ENCODE measurements at places on chromosomes 6 and 20.

- DNase-seq: no peak
Measured at GRCh38 chr6:139336488-139336887, 38.0 kb downstream of the CITED2 start.

- DNase-seq: no peak
Measured at GRCh38 chr20:45336530-45337366, 11.5 kb downstream of the SDC4 start.

GRCh38 chr20:62668441-62669027 is 26.2 kb downstream of the SLCO4A1 start:
- no peak for DNase-seq

DNA sequence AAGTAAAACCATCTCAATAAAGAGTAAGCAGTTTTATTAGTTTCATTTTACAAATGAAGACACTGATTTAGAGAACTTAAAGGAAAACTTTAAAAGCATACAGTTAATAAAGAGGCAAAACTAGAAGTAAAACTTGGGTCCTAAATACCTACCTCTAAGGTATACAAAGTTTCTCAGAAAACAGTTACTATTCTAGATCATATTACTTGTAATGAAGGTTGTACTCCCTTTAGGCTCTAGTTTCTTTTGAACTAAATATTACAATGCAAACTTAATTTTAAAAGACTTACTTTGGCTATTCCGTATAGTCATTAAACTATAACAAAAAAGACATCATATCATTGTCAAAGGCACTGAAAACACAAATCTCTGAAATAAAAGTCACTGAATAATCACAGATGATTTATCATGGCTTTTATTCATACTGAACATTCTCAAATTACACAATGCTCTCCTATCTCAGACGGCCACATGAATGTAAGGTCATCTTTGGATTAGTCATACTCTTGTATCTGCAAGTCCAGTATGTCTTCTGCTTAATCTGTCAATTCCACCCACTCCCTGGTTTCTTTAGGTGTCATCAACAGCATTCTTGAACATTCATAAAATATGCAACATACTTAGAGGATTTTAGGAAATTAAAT is 361.6 kb upstream of the RUNX2 start:
- DNase-seq: no peak

GRCh38 chr20:60262967-60263603 is 304.9 kb downstream of the CDH26 start:
- DNase-seq: peak; percentile 28

DNA sequence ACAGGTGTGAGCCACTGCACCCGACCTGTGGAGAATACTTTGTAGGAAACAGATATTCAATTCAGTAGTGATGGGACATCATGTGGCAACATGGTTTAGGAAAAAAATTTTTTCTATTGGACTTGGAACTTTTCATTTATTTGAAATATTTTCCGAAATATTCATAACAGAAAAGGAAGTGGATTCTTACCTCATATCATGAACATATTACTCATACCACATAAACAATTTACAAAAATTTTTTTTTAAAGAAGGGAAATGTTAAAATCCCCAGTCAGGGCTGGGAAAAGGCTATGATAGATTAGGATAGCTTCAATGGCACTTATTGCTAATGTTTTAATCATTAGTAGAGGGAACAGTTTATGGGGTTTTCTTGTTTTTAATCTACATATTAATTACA is 6.8 kb upstream of the ALDH8A1 start:
- no peak for DNase-seq

DNA sequence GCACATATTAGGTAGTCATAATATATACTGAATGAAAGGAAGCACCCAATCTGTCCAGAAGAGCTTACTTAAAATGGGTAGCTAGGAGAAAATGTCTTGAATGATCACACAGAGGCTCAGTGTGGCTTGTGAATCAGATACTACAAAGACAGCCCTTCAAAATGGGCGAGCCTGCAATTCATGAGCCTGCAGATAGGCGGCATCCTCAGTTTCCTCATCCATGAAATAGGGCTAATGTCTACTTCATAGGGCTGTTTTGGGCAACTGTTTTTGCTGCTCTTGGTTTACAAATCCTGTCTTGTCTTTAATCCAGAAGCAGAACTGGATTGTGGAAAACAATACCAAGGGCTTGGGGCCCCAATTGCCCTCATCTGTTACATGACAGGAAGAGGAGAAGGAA is 129.3 kb upstream of the KCNK16 start:
- DNase-seq: no peak

DNA sequence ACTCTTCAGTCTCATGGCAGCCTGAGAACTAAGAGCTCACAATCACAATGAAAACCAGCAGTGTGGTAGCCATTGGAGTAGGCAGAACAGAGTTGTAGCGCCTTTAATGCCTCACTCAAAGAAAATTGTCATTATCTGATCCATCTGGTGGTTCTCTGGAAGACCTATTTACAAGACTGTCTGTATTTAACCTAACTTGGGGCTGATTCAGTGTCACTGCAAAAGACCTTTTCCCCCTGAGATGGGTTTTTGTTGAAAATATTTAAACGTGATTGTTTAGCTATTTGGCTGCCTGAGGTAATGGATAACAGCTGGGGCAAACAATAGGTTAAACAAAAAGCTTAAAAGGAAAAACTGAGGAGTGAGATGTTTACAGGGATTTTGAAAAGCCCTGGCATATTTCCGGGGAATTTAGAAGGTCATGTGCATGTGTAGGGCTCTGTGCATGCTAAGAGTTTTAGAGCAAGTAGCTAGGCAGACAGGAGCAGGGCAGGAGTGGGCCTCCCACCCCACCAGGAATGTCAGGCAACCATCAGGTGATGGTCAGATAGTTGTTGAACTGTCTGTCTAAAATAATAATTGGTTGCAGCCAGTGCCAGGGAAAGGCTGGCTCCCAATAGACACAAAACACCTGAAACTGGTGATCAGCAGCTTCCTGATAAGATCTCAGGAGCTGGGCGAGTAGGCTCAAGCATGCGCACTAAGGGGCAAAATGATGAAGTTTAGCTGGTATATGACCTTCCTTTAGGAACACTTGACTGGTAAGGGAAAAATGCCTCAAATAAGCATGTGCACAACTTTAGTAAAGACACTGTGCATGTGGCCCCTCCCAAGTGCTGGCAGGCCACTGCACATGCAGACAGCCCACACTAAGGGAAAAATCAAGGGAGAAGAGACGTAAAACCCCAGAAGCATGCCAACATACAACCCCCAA is 70.8 kb upstream of the AKIRIN2 start:
- DNase-seq: no peak

DNA sequence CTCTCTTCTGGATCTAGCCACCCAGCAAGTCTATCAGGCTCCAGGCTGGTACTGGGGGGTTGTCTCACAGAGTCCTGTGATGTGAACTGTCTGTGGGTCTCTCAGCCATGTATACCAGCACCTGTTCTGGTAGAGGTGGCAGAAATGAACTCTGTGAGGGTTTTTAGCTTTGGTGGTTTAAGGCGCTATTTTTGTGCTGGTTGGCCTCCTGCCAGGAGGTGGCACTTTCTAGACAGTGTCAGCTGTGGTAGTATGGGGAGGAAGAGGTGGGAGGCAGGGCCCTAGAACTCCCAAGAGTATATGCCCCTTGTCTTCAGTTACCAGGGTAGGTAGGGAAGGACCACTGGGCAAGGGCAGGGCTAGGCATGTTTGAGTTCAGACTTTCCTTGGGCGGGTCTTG is 75.8 kb downstream of the SNAP91 start:
- DNase-seq: no peak

GRCh38 chr6:157182503-157183264 is 140.6 kb downstream of the TMEM242 start:
- DNase-seq: no peak

- no peak for DNase-seq
Measured at GRCh38 chr6:76351275-76351674, 278.8 kb upstream of the IMPG1 start.

DNA sequence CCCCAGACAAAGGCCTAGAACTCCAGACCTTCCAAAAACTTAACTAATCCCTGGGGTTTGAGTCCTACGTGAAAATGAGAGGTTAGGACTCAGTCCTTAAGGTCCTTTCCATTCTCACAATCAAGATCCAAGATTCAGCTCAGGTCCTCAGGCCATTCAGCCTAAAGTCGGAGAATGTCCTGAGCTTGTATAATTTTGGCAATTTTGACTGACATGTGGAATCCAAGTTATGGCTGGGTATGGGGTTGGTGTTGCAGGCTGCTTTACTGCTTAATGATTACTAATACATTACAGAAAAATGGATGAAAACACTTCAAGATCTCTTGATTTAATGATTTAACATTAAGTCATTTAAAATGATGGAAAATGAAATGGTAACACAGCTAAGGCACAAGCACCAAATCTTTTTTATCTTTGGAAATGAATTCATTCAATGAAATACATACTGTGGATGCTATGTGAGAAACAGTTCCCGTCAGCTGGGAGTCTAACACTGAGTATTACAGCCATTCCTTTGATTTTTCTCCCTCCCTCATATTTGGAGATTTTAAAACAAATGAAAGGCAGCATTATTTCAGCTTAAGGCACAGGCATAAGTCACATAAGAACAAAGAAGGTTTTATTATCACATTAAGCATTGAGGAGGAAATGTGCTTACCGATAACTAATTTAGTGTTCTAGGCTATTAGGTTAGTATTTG is 1.3 kb downstream of the ARHGAP18 start:
- DNase-seq: no peak

DNA sequence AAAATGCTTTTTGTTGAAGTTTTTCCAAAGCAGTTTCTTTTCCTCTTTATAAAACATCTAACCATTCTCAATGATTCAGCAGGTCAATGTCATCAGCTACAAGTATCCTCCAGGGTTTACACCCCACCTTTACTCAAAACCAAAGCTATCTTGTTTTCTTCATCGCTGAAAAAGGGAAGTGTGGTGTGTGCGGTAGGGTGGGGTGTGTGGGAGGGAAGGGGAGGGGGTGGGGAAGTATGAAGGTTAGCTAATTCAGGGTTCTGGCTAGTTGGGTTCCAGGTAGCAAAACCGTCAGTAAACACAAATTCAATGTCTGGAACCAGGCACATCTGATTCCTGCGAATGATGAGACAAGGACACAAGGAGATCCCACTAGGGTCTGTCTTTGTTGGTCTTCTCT is 189.6 kb downstream of the GJA10 start:
- no peak for DNase-seq

DNA sequence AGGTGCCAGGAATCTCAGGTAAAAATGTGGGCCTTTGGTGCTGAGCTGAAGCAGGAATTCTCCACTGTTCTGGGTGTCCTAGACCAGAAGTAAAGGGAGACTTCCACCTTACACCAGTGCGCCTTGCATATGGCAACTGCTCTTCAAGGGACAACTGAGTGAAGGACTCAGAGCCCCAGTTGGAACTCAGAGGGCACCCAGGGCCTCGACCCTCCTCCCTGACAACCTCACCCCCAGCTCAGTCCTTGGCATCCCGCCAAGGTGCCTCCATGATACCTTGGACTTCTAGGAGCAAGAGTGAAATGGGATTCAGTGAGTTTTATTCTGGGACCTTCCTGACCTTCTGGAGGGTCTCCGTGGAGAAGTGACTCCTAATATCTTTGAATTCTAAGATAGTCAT is 153.7 kb upstream of the PROKR2 start:
- no peak for DNase-seq

GRCh38 chr20:38995536-38996044 is 33.4 kb downstream of the DHX35 start:
- no peak for DNase-seq

DNA sequence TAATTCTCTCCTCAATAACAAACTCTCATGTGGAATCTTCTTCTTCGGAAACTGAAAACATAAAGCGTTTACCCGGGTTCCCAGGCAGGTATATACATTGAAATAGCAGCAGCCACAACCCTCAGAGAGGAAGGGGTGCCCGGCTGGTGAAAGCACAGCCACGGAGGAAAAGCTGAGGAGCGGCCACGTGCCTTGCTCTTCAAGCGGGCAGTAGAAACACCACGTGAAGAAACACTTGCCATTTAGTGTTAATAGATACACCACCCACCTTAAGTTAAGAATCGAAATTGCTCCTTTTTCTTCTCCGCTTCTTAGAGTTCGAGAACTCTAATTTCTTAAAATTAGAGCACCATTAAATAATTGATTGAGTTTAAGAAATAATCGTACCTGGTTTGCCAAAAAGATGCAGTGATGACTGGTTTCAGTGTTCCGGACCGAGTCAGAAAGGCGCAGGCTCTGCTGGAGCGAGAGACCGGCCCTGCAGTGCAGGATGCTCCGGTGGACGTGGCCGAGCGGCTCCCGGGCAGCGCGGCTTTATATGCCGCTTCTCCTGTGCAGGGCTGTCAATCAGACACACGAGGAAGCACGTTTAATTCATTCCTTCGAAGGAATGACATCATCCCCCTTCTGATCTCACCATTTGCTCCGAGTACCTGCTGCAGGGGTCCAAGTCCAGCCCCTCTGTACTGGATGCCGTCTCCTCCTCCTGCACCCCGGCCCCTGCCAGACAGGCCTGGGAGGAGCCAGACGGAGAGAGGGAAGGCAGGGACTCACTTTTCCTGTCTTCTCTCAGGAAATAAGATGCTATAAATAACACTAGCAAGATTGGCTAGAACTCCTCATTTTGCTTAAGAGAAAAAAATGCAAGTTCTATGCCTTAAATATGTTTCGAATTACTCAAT is at the start of gene THBS2:
Gene THBS2, minus strand, starts transcription at position 510 of the 902 bp plus-strand sequence. CDS start 3,062 bp downstream, outside the sequence.
- no peak for DNase-seq

DNA sequence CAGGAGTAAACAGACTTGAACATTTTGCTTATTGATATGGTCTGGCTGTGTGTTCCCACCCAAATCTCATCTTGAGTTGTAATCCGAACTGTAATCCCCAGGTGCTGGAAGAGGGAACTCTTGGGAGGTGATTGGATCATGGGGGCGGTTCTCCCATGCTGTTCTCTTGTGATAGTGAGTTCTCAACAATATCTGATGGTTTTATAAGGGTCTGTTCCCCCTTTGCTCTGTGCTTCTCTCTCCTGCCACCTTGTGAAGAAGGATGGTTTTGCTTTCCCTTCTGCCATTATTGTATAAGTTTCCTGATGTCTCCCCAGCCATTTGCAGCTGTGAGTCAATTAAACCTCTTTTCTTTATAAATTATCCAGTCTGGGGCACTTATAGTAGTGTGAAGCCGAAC is 40.0 kb downstream of the MYLIP start:
- DNase-seq: no peak

- DNase-seq: no peak
Measured at GRCh38 chr6:144797881-144798589, 512.9 kb downstream of the UTRN start.

DNA sequence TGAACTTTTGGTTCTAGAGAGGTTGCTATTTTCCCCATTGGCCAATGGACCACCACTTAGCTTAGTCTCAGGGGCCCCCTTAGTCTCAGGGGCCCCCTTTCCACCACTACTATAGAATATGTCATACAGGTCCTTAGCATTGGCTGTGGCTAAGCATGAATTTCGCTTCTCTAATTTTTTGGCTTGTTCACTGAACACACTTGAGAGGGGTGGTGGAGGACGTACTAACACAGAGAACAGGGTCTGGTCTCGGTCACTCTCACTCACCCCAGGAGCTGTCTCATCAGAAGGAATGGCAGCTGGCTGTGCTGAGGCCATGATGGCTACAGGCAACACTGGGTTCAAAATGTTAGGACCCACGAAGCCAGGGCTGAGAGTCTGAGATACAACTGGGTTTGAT is 30.3 kb downstream of the ZNF318 start:
- DNase-seq: no peak

All from activated CD4-positive, alpha-beta T cell treated with anti-CD3 and anti-CD28 coated beads for 1 hour (primary cell).